ENCODE measurements at places on chromosomes 4 and X.

DNA sequence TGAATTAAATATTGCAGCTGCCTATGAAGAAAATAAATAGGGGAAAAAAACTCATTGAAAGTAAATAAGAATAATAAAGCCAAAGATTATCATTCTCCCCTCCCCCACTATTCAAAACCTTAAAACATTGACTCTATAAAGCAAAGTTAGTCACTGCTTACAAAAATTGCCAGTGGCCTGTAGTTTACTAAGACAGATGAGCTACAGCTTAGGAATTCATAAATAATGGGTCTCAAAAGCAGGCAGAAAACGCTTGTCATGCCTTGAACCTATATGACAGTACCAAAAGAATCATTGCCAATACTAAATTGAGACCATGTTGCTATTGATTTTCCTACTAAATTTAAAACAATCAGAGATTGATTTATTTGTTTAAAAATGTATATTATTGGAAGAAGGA is 78.9 kb downstream of the SLC10A7 start:
- DNase-seq: no peak

GRCh38 chr4:180721356-180721755 is 1521.8 kb upstream of the TENM3 start:
- no peak for DNase-seq

- no peak for DNase-seq
These were observed 19.4 kb downstream of the TRMT44 start for GRCh38 chr4:8459867-8460445.

GRCh38 chr4:137980641-137981040 is 261.5 kb downstream of the SLC7A11 start:
- no peak for DNase-seq

DNA sequence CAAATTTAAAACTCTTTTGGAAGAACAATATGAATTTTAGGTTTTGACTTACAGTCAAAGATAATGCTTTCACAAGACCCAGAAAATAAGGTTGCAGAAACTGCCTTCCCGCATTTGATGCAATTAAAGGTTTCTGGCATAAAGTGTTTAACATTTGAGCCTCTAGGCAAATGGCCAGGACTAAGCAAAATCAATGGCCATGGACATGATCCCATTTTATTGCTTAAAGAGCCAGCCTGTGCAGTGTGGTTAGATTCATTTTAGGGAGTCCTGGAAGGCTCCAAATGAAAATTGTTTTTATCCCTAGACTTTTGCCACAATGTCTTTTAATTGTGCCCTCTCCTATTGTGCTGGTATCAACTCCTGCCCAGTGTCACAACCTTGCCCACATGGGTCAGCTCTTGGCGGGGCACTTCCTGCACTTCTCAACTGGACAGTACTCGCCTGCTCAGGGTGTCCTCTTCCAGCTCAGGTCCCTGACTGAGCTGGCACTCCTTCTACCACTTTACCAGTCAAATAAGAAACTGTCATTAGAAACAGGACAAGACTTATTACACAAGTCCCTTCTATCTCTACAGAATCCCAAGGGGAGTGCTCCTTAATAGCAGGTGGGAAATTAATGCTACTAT is 208.4 kb upstream of the NPY2R start:
- no peak for DNase-seq

DNA sequence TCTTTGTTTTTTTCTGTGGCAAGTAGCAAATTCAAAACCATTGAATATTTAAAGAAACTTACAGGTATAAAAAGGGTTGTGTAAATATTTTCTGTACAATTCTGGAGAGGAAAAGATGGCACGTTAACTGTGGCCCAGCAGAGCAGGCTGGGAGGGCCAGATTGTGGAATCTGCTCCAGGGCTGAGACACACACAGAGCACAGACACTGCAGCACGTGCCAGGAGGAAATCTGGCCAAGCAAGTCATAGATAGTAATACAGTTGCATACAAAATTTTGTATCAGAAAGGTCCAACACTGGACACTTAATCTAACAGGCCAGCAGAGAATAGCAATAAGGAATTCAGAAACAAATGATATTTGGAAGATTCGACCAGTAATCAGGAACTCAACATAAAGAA is 763.7 kb downstream of the PDHA2 start:
- DNase-seq: no peak

DNA sequence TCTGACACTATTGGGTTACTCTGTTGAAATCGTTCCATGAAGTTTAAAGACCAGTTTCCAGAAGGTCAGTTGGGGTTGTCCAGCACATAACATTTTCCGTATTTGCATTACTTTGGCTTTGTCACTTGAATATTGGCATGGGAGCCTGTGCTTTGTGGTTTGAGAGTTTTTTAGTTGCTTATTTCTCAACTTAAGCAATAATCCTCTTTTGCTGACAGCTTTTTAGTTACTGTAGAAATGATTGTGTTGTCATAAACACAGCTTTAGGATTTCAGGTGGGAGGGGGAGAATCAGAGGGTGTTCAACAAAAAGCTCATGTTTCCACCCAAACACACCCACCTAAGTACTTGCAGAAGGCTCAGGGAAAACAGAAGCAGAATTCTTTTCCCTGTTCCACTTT is 210.7 kb upstream of the TLL1 start:
- DNase-seq: no peak

DNA sequence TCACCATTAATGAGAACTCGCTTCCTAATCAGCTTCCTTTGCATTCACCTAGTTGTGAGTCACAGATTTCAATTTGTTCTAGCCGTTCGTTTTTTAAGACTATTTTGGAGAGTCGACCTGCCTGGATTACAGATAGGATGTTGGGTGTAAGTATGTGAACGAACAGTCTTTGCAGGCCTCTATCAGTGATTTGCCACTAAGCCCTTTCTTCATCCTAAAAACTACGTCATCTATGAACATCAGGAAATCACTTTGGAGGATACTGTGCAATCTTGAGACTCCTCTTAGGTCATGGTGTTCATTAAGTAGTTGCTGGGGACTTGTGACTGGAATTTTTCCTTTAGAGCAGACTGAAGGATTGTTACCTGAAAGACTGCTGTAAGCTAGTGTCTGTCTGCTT is 1.1 kb downstream of the POLA1 start:
- DNase-seq: no peak

GRCh38 chr4:26320538-26321372 is at the start of gene RBPJ:
TSS of gene RBPJ (plus strand) at chr4:26321014. CDS start at chr4:26321029, 15 bp downstream.
- peak; percentile 66 for DNase-seq

- DNase-seq: no peak
These were observed 106.4 kb downstream of the PSAPL1 start for GRCh38 chr4:7328162-7328912.

- no peak for DNase-seq
These were observed 173.6 kb downstream of the AFAP1 start for GRCh38 chr4:7766086-7766485.

DNA sequence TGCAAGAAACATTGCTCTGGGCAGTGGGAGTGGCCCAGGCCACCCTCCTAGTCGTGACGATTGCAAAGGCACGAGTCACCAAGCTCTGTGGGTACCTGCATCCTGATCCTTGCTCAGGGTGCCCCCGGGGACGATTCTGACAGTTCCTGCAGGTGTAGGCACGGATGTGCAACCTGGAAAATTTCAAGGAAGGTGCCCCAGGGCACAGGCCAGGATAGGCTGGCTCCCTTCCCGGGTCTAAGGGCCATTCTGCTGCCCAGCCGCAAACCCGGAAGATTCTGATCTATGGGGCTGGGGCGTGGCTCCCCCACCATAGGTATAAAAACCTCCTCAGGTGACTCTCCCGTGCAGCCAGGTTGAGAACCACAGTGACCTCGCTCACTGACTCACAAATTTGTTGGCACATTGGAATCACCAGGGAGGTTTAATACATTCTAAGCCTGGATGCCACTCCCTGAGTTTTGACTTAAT is 228.5 kb downstream of the PTTG2 start:
- no peak for DNase-seq

GRCh38 chr4:6435010-6435409 is 37.4 kb downstream of the PPP2R2C start:
- no peak for DNase-seq

DNA sequence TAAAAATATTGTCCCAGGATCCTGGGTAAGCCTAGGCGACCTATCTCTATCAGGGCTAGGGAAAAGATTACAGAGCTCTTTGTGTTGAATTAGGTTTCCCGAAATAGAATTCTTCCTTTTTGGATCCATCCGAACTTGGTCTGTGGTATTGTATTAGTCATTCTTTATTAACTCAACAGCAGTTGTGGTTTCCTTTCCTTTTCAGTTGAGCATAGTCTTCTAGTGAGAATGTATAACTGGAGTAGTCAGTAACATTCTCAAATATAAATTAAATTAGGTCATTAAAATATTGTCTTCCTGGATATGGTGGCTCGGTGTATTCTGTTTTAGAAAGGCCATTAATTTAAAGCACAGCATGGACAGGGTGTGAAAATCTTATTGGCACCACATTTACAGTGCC is 520.4 kb downstream of the NLGN4X start:
- no peak for DNase-seq

- no peak for DNase-seq
These were observed 625.3 kb upstream of the HS3ST1 start for GRCh38 chr4:12053966-12054365.

- no peak for DNase-seq
These were observed 347.4 kb downstream of the BMPR1B start for GRCh38 chr4:95105112-95105511.

GRCh38 chr4:89173336-89174090 is 62.2 kb downstream of the TIGD2 start:
- no peak for DNase-seq

Measured in stimulated activated CD8-positive, alpha-beta memory T cell treated with anti-CD3 and anti-CD28 coated beads, Interleukin-2, amount 100 ng/mL, for 1 hour (primary cell).